Trophoblast cell (in vitro differentiated cells and primary cell): ENCODE measurements at places on chromosomes 4 and X.

GRCh38 chr4:40723728-40724127 is 26.0 kb upstream of the NSUN7 start:
- no peak for DNase-seq

GRCh38 chrX:19727887-19728648 is 159.3 kb downstream of the SH3KBP1 start:
- DNase-seq, result no peak

DNA sequence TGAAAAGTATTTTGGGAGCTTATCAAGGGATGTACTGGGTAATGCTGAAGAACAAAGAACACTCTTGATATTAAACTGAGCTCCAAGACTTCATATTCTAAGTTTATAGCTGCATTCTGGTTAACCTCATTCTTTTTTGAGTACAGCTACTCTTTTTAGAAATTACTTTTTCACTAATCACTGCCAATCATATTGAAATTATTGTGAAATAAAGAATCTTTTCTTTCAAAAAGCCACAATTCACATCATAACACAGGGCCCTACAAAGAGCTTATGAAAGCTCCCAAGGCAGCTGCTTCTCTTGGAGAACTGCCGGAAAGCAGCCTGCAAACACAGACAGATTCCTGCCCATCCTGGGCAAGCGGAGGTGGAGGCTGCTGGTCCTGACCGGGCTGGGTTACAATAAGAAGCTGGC is 121.4 kb downstream of the RNF150 start:
- no peak for DNase-seq

GRCh38 chrX:154304846-154305245 is 9.3 kb downstream of the TKTL1 start:
- DNase-seq, result no peak

DNA sequence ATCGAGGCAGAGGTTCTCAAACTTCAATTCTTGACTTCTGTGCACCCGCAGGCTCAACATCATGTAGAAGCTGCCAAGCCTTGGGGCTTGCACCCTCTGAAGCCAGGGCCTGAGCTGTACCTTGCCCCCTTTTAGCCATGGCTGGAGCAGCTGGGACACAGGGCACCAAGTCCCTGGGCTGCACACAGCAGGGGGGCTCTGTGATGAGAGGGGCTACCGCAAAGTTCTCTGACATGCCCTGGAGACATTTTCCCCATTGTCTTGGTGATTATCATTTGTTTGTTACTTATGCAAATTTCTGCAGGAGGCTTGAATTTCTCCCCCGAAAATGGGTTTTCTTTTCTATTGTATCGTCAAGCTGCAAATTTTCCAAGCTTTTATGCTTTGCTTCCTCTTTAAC is 4.9 kb upstream of the MAGEB17 start:
- DNase-seq, result no peak

DNA sequence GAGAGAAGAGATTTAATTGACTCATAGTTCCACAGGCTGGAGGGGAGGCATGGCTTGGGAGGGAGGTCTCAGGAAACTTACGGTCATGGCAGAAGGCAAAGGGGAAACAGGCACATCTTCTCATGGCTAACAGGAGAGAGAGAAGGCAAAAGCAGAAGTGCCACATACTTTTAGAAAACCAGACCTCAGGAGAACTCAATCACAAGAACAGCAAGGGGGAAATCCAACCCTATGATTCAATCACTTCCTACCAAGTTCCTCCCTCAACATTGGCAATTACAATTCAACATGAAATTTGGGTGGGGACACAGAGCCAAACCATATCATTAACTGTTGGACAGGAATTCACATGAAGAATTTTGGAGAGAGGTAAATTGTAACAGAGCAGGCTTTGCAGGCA is 485.3 kb upstream of the PITX2 start:
- no peak for DNase-seq

DNA sequence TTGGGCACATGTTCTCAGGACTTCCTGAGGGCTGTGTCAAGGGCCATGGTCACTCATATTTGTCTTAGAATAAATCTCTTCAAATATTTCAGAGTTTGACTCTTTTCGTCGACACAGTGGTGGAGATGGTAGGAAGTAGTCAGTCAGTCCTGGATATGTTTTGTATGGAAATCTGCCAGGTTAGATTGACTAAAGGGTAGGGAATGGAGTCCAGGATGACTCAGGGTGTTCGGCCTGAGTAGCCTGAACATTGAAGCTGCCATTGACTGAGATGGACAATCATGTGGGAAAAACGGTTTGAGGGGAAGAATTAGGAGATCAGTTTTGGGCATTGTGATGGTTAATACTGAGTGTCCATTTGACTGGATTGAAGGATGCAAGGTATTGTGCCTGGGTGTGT is 177.1 kb upstream of the CENPE start:
- no peak for DNase-seq

- DNase-seq, result peak; percentile 64
Measured at GRCh38 chrX:64205441-64205734, at the start of gene AMER1. Gene AMER1, minus strand, starts transcription at chrX:64205708. Its CDS starts 12,422 bp downstream, at chrX:64193286.

DNA sequence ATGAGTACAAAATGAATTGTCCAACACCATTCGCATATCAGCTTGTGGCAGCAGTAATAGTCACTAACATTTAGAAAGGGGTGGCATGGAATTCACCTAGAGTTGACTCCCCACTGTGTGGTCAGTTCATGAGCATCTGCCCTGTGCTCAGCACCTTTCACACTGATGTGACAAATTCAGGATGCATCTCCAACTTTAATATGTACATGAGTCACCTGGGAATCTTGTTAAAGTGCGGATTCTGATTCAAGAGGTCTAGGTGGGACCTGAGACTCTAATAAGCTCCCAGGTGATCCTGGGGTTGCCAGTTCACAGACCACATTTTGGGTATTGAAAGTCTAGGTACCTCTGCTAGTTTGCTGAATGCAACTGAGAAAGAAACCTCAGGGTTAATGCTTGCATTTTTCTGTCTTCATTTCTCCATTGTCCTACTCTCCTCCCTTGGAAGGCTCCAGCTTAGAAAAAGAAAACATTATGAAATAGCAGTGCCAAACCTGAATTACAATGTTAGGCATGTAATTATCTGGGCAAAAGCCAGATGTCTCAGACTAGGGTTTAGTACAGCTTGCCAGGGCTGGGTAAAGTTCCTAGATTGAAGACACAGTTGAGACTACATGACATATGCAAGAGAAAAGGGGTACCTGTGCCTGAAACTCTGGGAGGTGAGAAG is 32.7 kb downstream of the TMSB4X start:
- no peak for DNase-seq

DNA sequence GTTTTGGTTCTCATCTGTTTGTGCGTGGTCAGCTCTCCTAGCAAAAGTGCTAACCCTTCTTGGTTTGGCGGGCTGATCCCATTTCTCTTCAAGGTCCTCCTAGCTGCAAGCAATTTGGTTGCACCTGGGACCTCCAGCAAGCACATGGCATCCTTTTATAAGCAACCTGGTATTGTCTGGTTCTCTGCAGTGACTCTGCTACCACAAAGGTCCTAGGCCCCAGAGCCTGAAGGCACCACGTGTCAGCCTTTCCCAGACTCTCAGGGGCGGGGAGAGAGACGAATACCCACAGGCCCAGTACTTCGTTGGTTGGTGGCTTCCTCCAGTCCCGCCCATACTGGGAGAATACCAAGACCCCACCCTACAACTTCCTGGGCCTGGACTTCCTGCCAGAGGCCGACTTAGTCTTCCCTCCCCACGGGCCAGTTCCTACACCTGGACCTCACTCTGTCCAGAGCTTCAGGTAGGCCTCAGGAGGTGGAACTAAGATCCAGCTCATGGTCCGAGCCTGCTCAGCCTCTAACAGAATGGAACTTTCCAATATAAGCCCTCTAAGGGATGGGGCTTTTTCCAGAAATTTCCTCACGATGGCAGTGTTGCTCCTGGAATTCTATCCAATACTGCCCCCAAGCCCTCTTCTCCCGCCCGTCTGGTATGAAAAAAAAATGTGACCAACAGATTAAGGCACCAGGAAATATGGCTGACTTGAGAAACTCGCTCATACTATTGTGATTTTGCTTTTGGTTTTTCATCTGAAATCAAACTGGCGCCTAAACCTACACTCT is 192.5 kb upstream of the STK26 start:
- peak; percentile 75 for DNase-seq

DNA sequence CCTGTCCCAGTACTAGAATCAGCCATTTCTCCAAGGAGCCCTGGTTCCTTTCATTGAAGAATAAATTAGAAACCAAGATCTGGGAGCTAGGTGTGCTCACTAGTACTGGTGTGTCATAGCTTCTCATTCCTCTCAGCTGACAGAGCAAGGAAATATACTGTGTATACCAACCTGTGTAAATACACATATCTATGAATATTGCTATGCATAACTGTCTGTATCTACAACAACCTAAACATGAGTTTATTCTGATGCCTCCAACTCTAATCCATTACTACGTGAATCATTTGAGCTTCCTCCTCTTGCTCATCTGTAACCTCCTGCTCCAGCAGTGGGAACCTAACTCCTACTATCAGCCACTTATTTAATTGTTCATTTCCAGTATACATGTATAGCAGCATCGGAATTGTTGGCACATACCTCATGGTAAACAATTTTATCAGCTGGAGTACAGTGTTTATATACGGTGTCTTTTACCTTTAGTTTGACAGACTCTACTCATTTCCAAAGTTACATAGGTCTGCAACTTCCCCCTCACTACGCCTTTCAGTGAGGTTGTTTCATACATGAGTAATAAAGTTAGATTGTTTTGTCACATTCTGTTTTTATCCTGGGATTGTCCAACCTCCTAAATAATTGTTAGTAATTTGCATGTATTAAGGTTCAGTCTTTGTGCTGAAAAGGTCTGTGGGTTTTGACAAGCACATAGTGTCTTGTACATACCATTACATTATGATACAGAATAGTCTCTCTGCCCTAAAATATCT is 7.1 kb upstream of the SCRG1 start:
- no peak for DNase-seq

GRCh38 chr4:40205259-40206198 is 8.7 kb downstream of the RHOH start:
- no peak for DNase-seq

GRCh38 chr4:112082954-112083586 is 62.2 kb upstream of the FAM241A start:
- DNase-seq, result peak; percentile 45

DNA sequence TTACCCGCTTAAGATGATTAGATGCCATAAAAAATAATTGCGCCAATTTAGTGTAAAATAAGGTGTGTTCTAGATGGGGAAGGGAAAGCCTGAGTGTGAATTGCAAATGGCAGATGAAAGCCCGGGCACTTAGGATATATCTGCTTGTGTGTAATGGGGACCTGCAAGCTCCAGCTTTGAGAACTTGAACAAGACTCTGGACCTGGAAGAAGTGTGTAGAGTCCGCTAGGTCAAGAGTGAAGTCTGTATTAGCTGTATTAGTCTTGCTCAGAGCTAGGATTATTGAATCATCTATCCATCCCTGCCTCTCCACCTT is 4.2 kb downstream of the NEUROG2 start:
- no peak for DNase-seq

GRCh38 chrX:103376979-103377324 is 614 bp downstream of the BEX3 start:
- no peak for DNase-seq

DNA sequence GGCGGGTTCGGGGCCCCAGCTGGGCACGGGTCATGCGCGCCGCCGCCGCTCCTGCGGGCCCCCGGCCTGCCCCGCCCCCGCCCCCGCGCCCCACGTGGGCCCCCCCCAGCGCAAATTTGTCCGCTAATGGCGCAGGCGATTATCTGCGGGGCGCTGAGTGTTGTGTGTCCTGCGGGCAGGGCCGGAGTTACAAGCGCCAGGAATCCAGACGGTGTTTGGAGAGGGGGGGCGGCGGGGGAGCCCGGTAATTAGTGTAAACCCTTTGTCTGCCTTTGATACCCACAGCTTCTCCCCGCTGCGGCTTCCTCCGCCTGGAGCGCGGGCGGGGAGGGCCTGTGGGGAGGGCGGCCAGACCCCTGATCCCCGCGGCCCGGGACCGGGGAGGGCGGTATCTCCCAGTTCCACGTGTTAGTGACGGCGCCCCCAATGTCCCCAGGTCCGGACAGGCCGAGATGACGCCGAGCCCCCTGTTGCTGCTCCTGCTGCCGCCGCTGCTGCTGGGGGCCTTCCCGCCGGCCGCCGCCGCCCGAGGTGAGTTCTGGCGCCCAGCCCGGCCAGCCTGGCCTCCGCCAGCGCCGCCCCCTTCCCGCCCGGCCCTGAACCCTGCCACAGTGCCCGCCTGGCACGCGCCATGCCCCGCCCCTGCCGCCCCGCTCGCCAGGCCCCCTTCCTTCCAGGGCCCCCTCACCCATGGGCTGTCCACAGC is 761 bp downstream of the FGFRL1 start:
- no peak for DNase-seq

DNA sequence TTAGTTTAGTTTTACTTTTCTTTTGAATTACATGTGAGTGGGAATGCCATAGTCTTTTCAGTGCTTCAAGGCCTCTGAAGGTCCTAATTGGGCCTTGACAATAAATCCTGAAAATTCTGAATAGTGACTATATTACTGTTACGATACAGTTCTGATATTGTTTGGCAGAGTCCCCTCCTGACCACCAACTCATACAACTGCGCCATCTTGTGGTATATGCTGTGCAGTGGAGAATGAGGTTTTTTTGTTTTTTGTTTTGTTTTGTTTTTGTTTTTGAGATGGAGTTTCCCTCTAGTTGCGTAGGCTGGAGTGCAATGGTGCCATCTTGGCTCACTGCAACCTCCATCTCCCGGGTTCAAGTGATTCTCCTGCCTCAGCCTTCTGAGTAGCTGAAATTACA is 56.6 kb upstream of the CHRDL1 start:
- peak; percentile 6 for DNase-seq

DNA sequence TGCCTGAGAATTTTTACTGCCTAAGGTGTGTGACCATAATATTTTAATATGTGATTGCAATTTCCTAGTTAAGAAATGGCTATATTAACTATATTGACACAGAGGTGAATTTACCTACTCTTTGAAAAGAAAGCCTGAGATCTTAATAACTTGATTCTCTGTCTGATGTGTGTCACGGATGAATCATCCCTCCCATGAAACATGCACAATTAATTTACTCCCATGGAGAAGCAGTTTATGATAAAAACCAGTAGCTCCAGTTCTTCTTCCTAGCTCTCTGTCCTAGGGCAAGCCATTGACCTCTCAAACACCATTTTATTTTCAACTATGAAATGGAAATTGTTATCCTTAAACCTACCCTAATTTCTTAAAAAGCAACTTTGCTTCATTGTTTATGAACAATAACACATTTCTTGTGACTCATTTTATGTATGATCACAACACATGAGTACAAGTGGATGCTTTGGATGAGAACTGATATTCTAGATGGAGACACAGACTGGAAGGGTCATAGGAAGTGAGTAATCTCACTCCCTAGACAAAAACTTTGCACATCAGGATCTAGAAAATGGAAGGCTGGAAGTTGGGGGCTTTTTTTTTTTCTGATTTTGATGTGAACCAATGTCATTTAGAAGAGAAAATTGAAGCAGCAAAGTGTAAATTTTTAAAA is 438.3 kb downstream of the GPAT3 start:
- DNase-seq, result no peak

- peak; percentile 87 for DNase-seq
Measured at GRCh38 chr4:41389356-41389755, 132.6 kb downstream of the UCHL1 start.

- DNase-seq, result peak; percentile 48
Measured at GRCh38 chrX:129930941-129931410, 25.0 kb downstream of the UTP14A start.
